T-cell (primary cell): ENCODE measurements at places on chromosomes 2 and 18.

DNA sequence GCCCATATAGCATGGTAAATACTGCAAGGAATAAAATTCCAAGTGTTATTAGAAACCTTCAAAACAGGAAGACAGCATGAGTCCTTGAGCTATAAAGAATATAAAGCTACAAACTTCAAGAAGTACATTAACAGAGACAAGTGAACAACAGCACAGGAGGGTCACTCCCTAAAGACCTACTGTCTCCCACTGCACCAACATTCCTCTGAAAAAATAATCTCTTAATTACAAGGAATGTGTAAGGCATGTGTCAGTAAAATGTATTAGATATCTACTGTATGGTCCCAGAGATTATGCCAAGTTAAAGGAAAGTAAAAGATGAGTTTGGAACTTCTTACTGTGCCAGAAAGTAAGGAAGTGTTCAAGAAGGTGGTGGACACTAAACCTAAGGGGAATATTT is 29.9 kb downstream of the SUMO1 start:
- peaks cover 3% of the 10 kb centered on the region for H3K36me3 ChIP-seq

GRCh38 chr2:109275120-109276012 is 146.4 kb downstream of the SH3RF3 start:
- H3K27me3 ChIP-seq: no peaks in the 10 kb centered on the region
- no peak for DNase-seq
- H3K27ac ChIP-seq: no peak overlapping the region
- no peak overlapping the region for H3K4me3 ChIP-seq
- no peaks in the 10 kb centered on the region for H3K4me1 ChIP-seq

- no peak overlapping the region for H3K4me3 ChIP-seq
- H3K4me1 ChIP-seq: no peaks in the 10 kb centered on the region
- no peaks in the 10 kb centered on the region for H3K36me3 ChIP-seq
- H3K27ac ChIP-seq: no peak overlapping the region
- no peaks in the 10 kb centered on the region for H3K27me3 ChIP-seq
Measured at GRCh38 chr18:31432316-31432715, 15.2 kb upstream of the DSG3 start.

- H3K4me3 ChIP-seq: no peak overlapping the region
- DNase-seq: no peak
- H3K4me1 ChIP-seq: no peaks in the 10 kb centered on the region
- no peaks in the 10 kb centered on the region for H3K27me3 ChIP-seq
Measured at GRCh38 chr2:226362980-226363379, 436.6 kb downstream of the IRS1 start.

DNA sequence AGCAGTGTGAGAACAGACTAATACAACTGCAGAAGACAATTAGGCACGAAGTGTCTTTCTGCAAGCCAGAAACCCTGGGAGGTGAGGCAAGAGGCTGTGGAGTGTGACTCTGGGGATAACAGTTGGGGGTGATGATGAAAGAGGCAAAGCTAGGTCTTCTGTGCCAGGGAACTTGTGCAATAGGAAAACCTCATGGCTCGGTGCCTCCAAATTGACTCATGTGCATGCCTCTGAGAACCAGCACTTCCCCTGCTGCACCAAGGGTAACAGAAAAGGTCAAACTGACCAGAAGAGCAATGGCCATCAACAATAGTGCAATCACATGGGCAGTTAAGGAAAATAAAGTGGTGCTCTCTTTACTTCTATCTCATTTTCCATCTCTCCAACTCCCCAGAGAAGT is 136.4 kb downstream of the SCG2 start:
- no peaks in the 10 kb centered on the region for H3K36me3 ChIP-seq
- no peaks in the 10 kb centered on the region for H3K27me3 ChIP-seq
- no peak for DNase-seq

- DNase-seq: no peak
- no peaks in the 10 kb centered on the region for H3K4me1 ChIP-seq
- no peak overlapping the region for H3K4me3 ChIP-seq
- no peaks in the 10 kb centered on the region for H3K27me3 ChIP-seq
- peaks cover 2% of the 10 kb centered on the region for H3K36me3 ChIP-seq
- no peak overlapping the region for H3K27ac ChIP-seq
Measured at GRCh38 chr2:43924463-43924862, 71.3 kb downstream of the LRPPRC start.

- H3K27me3 ChIP-seq: peaks cover 6% of the 10 kb centered on the region
- DNase-seq: no peak
- no peak overlapping the region for H3K4me3 ChIP-seq
- no peaks in the 10 kb centered on the region for H3K36me3 ChIP-seq
- no peaks in the 10 kb centered on the region for H3K4me1 ChIP-seq
- H3K27ac ChIP-seq: no peak overlapping the region
Measured at GRCh38 chr2:68993660-68994059, 19.2 kb downstream of the GKN1 start.

DNA sequence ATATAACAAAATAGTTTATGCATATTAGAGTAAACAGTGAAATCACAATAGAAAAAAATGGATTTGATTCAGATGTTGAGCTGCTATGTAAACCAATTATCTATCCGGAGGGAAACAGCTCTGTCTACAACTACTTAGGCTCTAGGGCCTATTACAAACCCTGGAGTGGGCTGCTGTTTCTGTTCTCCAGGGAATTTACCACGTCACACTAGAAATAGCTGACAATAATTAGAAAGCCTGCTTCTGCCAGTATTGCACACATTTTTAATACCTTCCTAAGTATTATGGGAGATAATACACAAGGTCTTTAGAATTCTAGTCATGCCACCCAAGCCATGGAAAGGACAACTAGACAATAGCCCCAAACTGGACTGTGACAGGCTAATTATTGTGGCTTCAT is 411.1 kb downstream of the FIGN start:
- no peak for DNase-seq
- no peak overlapping the region for H3K27ac ChIP-seq
- no peak overlapping the region for H3K4me3 ChIP-seq
- no peaks in the 10 kb centered on the region for H3K27me3 ChIP-seq

DNA sequence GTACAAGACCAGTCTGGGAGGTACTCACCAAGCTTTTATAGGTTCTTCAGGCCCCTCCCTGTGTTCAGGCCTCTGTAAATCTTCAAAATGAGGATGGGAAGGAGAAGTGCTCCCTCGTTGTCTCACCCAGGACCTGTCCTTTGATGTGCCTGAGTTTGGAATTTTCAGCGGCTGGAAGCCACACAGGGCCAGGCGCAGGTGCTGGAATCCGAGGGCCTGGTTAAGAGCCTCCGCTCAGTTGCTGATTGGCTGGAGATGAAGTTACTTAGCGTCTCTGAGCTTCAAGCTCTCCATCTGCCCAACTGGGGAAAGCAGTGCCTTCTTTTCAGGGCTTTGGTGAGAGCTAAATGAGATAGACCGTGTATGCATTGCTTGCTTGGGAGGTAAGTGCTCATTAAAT is 30.0 kb downstream of the HJURP start:
- H3K4me3 ChIP-seq: no peak overlapping the region
- H3K36me3 ChIP-seq: no peaks in the 10 kb centered on the region
- H3K4me1 ChIP-seq: no peaks in the 10 kb centered on the region
- H3K27me3 ChIP-seq: no peaks in the 10 kb centered on the region
- no peak overlapping the region for H3K27ac ChIP-seq

DNA sequence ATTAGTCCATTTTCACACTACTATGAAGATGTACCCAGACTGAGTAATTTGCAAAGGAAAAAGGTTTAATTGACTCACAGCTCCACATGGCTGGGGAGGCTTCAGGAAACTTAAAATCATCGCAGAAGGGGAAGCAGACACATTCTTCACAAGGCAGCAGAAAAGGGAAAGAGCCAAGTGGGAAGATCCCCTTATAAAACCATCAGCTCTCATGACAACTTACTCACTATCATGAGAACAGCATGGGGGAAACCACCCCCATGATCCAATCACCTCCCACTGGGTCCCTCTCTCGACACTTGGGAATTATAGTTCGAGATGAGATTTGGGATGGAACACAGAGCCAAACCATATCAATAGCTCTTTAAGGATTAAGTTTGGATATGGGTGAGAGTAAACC is 246.1 kb upstream of the CYRIA start:
- H3K4me3 ChIP-seq: no peak overlapping the region
- H3K4me1 ChIP-seq: no peaks in the 10 kb centered on the region
- DNase-seq: no peak
- no peaks in the 10 kb centered on the region for H3K27me3 ChIP-seq
- no peak overlapping the region for H3K27ac ChIP-seq
- H3K36me3 ChIP-seq: no peaks in the 10 kb centered on the region

- H3K36me3 ChIP-seq: no peaks in the 10 kb centered on the region
- H3K4me3 ChIP-seq: no peak overlapping the region
- H3K27ac ChIP-seq: no peak overlapping the region
Measured at GRCh38 chr2:61707984-61708852, 145.6 kb downstream of the FAM161A start.

DNA sequence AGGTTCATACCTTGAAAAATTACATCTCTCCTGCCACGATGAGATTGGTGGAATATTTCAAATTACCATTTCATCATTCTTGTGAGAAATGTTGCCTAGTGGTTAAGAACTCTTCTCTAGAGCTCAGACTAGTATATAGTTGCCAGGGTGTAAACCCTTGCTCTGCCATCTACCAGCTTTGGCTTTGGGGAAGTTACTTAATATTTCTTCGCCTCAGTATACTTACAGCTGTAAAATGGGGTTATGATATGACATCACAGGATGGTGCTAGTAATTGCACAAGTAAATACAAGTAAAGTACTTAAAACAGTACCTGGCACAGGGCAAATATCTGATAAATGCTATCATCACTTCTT is 1.5 kb downstream of the SPOPL start:
- H3K36me3 ChIP-seq: no peaks in the 10 kb centered on the region
- H3K27me3 ChIP-seq: no peaks in the 10 kb centered on the region
- H3K4me1 ChIP-seq: peaks cover 19% of the 10 kb centered on the region
- no peak for DNase-seq
- no peak overlapping the region for H3K27ac ChIP-seq

DNA sequence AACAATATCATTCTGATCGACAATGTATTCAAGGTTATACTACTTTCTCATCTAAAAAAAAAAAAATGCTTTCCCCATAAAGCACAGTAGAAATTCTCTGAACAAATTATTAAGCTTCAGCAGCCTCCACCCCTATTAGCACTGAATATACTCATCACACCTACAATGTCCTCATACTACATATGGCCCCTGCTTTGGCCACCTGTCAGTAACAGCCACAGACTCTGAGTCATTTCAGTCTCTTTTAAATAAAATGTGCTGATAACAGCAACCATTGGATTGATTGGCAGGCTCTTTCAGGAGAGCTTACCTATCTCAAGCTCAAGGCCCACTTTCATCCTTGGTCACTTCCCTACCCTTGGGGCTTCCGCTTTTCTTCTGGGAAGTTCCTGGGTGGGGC is 236.7 kb downstream of the TMX3 start:
- no peaks in the 10 kb centered on the region for H3K27me3 ChIP-seq
- no peaks in the 10 kb centered on the region for H3K4me1 ChIP-seq
- DNase-seq: no peak
- H3K36me3 ChIP-seq: no peaks in the 10 kb centered on the region
- no peak overlapping the region for H3K4me3 ChIP-seq

- H3K36me3 ChIP-seq: no peaks in the 10 kb centered on the region
- H3K27me3 ChIP-seq: peaks cover 21% of the 10 kb centered on the region
Measured at GRCh38 chr2:120738117-120738516, 2.4 kb downstream of the GLI2 start.

DNA sequence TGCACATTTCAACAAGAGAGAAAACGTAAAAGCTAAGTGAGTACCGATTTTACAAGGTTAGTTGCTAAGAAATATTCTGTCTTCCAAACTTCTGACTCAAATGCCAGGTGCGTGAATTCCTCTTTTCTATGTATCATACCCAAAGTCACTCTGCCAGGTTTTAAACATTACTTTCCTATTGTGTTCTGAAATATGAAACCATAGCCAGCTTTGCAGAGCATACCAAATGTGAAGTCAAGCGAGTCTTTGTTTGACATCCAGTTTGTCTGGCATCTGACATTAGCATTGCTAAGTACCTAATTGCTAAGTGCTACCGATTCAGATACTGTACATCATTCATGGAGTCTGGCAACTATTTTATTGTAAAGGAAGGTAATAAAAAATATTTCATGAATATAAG is 321.9 kb upstream of the GALNT5 start:
- no peaks in the 10 kb centered on the region for H3K36me3 ChIP-seq
- H3K4me3 ChIP-seq: no peak overlapping the region
- no peaks in the 10 kb centered on the region for H3K27me3 ChIP-seq
- H3K4me1 ChIP-seq: no peaks in the 10 kb centered on the region
- DNase-seq: no peak

GRCh38 chr2:101442042-101442666 is 32.8 kb downstream of the RFX8 start:
- no peak overlapping the region for H3K4me3 ChIP-seq
- no peak overlapping the region for H3K27ac ChIP-seq
- no peaks in the 10 kb centered on the region for H3K36me3 ChIP-seq
- no peaks in the 10 kb centered on the region for H3K27me3 ChIP-seq

GRCh38 chr2:217941339-217941738 is 61.5 kb downstream of the TNS1 start:
- H3K4me1 ChIP-seq: no peaks in the 10 kb centered on the region
- DNase-seq: no peak
- no peak overlapping the region for H3K4me3 ChIP-seq
- H3K27ac ChIP-seq: no peak overlapping the region

- DNase-seq: no peak
- H3K4me3 ChIP-seq: no peak overlapping the region
- H3K36me3 ChIP-seq: no peaks in the 10 kb centered on the region
- H3K27ac ChIP-seq: no peak overlapping the region
- no peaks in the 10 kb centered on the region for H3K4me1 ChIP-seq
Measured at GRCh38 chr2:42843131-42843530, 50.7 kb upstream of the HAAO start.

GRCh38 chr2:99648906-99649789 is 159.3 kb upstream of the REV1 start:
- no peak overlapping the region for H3K27ac ChIP-seq
- DNase-seq: no peak

DNA sequence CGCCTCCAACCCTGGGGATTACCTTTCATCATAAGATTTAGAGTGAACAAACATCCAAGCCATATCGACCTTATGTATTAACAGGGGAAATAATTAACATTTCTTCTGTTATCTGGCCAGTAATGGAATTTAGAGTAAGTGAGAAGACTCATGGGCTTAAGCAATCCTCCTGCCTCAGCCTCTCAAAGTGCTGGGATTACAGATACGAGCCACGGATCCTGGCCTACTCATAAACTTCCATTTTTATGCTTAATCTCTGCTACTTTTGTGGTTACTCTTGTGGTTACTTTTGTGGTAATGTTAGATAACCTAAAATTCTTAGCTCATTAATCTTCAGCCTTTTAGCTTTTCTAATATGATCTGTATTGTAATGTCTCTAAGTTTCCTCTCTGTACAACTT is 159.3 kb upstream of the SLC8A1 start:
- DNase-seq: no peak
- no peaks in the 10 kb centered on the region for H3K27me3 ChIP-seq
- no peaks in the 10 kb centered on the region for H3K36me3 ChIP-seq
- no peaks in the 10 kb centered on the region for H3K4me1 ChIP-seq
- H3K4me3 ChIP-seq: no peak overlapping the region

DNA sequence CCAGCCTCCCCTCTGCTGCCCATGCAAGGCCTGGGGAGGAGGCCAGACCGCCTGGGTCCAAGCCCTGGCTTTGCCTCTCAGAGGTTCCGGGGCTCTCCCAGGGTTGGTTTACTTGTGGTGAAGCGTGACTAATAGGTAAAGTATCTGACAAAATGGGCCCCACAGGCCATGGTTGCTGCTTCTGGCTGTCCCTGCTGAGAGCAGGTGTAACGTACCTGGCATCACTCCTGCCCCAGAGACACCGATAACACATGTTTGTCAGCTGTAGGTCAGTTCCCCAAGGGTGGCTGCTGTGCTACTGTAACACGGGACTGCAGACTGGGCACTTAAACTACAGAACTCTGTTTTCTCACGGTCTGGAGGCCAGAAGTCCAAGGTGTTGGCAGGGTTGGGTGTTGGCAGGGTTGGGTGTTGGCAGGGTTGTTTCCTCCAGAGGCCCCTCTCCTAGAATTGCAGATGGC is 34.1 kb downstream of the ODC1 start:
- H3K4me1 ChIP-seq: no peaks in the 10 kb centered on the region
- peaks cover 16% of the 10 kb centered on the region for H3K36me3 ChIP-seq
- no peak for DNase-seq
- H3K4me3 ChIP-seq: no peak overlapping the region
- no peak overlapping the region for H3K27ac ChIP-seq
- H3K27me3 ChIP-seq: no peaks in the 10 kb centered on the region
